ENCODE measurements at places on chromosomes 1 and 21. TPM values are rescaled to one million over a fixed set of nuclear protein-coding genes. Genes with fewer than 3 reads are reported as not detected.

GRCh38 chr1:167297222-167298214, 76.8 kb downstream of the POU2F1 start:
- peak; percentile 50 for ATAC-seq

TSPAN2 gene
- total RNA-seq, result 54.8 TPM

KCNJ10 gene
- total RNA-seq, result not detected

HMGCS2 gene
- 0.15 TPM for total RNA-seq

DNA sequence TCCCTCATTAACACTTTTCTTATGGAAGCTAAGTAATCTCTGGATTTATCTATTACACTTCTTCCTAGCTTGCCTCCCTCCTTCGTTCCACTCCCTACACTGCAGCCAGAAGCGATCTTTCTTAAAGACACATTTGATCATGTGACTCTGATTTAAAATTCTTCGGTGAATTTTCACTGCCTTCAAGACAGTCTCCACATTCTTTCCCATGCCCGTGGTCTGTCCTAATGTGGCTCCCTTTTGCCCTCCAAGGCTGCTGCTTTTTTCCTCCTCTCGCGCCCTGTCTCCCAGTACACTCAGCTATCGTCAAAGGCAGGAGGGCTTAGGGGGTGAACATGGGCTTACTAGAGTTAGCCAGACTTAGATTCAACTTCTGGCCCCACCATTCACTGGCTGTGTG, 64.4 kb downstream of the SDCCAG8 start:
- ATAC-seq, result no peak

GRCh38 chr1:63827411-63828321, 53.8 kb downstream of the ROR1 start:
- no peak for ATAC-seq

F3 gene
- 18.7 TPM for total RNA-seq

DNA sequence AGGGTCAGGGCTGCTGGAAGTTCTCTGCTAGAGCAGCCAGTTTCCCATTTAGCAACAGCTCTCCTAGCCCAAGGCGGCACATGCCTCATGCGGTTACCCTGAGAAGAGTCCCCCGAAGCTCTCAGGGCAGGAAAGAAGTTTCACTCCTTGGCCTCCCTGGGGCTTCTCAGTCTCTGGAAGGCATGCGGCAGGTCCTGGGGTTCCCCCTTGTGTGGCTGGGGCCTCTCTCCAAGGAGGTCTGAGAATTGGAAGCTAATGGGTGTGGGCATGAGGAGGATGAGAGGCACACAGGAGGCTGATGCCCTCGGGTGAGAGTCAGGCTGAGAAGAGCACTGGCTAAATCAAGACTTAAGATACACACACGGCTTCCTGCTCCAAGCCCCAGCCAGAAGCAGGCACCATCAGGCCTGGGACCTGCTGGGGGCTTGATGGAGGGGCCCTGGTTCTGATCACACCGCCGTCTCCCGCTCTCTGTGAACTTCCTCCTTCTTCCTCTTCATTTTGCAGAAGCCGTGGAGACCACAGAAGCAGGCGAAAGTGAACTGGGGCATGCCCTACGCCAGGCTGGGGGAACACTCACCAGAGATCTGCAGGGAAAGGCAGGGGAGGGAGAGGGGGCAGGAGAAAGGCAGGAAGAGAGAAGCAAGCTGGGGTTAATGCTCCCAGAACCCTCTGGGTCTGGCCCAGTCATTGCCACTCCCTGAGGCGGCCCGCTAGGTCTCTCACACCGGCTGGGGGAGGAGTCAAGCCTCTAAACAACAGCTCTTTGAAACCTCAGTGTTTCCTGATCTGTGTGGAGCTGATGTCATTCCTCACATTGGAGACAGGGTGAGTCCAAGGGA, 15.1 kb downstream of the BLACAT1 start:
- ATAC-seq, result peak; percentile 44

DNA sequence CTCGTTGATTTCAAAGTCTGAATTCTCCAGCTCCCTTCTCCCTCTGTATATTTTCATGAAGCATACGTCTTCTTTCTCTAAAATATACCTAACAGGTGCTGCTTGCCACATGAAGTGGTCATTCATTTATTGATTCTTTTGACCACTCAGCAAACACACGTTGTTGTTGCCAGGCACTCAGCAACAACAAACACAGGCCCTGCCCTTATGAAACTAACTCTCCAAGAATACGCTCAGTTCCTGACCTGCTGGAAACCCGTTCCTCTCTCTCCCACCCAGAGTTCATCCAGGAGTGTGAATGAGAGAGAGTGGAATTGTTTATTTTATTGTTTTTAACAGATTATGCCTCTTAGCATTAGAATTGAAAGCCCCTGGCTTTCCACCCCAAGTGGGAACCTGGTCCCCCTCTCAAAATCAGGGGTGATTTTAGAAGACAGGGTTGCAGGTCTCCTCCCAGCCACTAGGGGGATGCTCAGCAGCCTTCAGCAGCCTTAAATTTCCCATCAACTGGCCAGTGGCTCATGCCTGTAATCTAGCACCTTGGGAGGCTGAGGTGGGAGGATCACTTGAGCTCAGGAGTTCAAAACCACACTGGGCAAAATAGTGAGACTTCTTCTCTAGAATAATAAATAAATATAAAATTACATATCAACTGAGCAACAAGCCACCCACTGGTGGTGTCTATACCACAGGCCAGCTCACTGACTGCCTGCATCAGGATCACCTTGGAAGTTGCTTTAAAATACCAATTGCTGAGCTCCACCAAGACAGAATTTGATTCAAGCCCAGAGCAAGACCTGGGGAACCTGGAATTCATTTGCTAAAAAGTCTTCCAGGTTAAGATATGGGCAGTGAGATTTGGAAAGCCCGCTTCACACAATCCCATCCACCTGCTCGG, 181.0 kb upstream of the KLHDC7A start:
- no peak for ATAC-seq

GRCh38 chr1:81551946-81552345, 248.8 kb upstream of the ADGRL2 start:
- ATAC-seq, result no peak

All from gastroesophageal sphincter (tissue), 4 donors.